ENCODE measurements at places on chromosomes 3 and 15. TPM values are rescaled to one million over a fixed set of nuclear protein-coding genes. Genes with fewer than 3 reads are reported as not detected.
A peak's percentile ranks its signal among the peaks of the same experiment; 100 is the strongest.

- no peak for DNase-seq
- peaks cover 31% of the 10 kb centered on the region for H3K36me3 ChIP-seq
- H3K27ac ChIP-seq, result peak overlapping the region; percentile 100
- peak overlapping the region; percentile 98 for H3K4me3 ChIP-seq
- peaks cover 37% of the 10 kb centered on the region for H3K4me1 ChIP-seq
Measured at GRCh38 chr15:79896131-79896633, 632 bp downstream of the MTHFS start.

DNA sequence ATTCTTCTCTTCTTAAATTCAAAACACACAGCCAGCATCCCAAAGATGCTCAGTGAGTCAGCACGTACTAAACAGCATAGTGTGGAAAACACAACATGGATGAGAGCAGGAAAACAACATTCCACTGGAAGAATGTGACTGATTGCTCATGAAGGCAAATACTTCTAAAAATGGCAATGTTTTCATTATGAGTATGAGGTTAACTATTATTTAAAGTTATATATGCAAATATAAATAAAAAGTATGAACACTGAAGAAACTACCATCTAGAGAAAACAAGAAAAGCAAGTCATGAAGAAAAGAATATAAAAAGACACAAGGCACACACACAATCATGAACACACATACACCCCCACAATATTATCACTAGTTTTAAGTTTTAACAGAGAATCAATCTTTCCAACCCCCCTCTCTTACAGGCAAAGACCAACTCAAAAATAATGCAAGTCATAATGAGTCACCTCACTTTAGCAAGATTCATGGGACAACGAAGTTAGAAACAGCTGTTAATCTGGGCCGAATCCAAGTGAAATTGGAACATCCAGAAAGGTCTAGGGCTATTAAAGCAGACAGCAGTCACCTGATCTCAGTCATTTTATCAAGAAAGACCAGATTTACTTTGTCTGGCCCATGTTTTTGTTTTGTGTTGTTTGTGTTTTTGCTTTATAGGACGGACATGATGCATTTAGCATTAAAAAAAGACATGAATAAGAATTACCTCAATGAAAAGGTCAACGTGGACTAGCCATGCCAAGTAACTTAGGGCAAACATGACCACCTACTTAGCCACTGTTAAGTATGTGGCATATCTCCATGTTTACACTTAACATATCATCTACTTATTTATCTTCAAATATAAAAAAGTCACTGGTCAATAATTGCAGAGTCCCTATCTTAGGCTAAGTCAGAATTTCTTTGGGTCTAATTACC is 18.1 kb downstream of the GBE1 start:
- H3K27me3 ChIP-seq, result no peaks in the 10 kb centered on the region
- DNase-seq, result no peak
- peaks cover 13% of the 10 kb centered on the region for H3K36me3 ChIP-seq
- no peak overlapping the region for H3K27ac ChIP-seq
- no peak overlapping the region for H3K4me3 ChIP-seq
- peaks cover 6% of the 10 kb centered on the region for H3K4me1 ChIP-seq

- H3K4me1 ChIP-seq, result no peaks in the 10 kb centered on the region
- no peak for DNase-seq
- H3K27me3 ChIP-seq, result no peaks in the 10 kb centered on the region
- peaks cover 43% of the 10 kb centered on the region for H3K36me3 ChIP-seq
- no peak overlapping the region for H3K4me3 ChIP-seq
- H3K27ac ChIP-seq, result no peak overlapping the region
Measured at GRCh38 chr15:80188251-80188650, 35.5 kb downstream of the FAH start.

- no peaks in the 10 kb centered on the region for H3K36me3 ChIP-seq
- no peak for DNase-seq
- H3K4me1 ChIP-seq, result no peaks in the 10 kb centered on the region
- no peak overlapping the region for H3K4me3 ChIP-seq
- H3K27ac ChIP-seq, result no peak overlapping the region
Measured at GRCh38 chr15:47866446-47866845, 149.1 kb downstream of the SEMA6D start.

- H3K27me3 ChIP-seq, result no peaks in the 10 kb centered on the region
- H3K4me1 ChIP-seq, result no peaks in the 10 kb centered on the region
- H3K4me3 ChIP-seq, result no peak overlapping the region
- no peak overlapping the region for H3K27ac ChIP-seq
Measured at GRCh38 chr3:128911911-128912310, 32.5 kb downstream of the ACAD9 start.

- peaks cover 3% of the 10 kb centered on the region for H3K36me3 ChIP-seq
- H3K4me3 ChIP-seq, result peak overlapping the region; percentile 95
- H3K27me3 ChIP-seq, result no peaks in the 10 kb centered on the region
- H3K4me1 ChIP-seq, result peaks cover 37% of the 10 kb centered on the region
Measured at GRCh38 chr15:41772720-41773331, 1.5 kb upstream of the MAPKBP1 start.

DNA sequence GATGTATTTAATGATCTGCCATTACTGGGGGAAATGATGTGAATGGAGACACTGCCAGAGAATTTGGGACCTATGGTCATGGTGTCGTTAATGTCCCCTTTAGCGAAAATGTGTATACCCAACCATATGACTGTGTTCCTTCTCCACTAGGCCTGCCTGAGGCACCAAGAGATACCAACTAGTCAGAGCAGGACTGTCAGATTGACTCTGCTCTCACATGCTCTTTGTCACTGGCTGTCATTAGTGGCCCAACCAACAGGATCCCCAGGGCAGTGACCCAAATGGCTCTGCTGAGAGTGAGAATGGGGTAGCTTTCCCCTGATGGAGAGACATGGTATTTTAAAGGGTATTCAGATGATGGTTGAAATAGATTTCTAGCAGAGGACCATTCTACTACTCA is 2.8 kb downstream of the TAGLN3 start:
- DNase-seq, result no peak
- H3K27ac ChIP-seq, result peak overlapping the region; percentile 27
- peaks cover 52% of the 10 kb centered on the region for H3K4me1 ChIP-seq
- H3K36me3 ChIP-seq, result no peaks in the 10 kb centered on the region
- no peaks in the 10 kb centered on the region for H3K27me3 ChIP-seq

GRCh38 chr3:197718891-197719290 is 17.8 kb downstream of the RUBCN start:
- peaks cover 16% of the 10 kb centered on the region for H3K4me1 ChIP-seq
- H3K27me3 ChIP-seq, result no peaks in the 10 kb centered on the region
- DNase-seq, result no peak

GRCh38 chr15:72604794-72605193 is 49.7 kb upstream of the GOLGA6B start:
- H3K27ac ChIP-seq, result no peak overlapping the region
- no peak for DNase-seq
- H3K4me1 ChIP-seq, result no peaks in the 10 kb centered on the region

HESX1 gene
- 0.63 TPM for total RNA-seq

GHSR gene
- total RNA-seq, result not detected

FHIT gene
- 23.8 TPM for total RNA-seq

SI gene
- total RNA-seq, result not detected

GPR156 gene
- total RNA-seq, result not detected

All from activated CD4-positive, alpha-beta T cell treated with anti-CD3 and anti-CD28 coated beads, Interleukin-2, amount 10 ng/mL, durations not matched to agents 24 days and 14 days (primary cell).